ENCODE measurements at places on chromosomes 2 and 18.
A peak's percentile ranks its signal among the peaks of the same experiment; 100 is the strongest.

DNA sequence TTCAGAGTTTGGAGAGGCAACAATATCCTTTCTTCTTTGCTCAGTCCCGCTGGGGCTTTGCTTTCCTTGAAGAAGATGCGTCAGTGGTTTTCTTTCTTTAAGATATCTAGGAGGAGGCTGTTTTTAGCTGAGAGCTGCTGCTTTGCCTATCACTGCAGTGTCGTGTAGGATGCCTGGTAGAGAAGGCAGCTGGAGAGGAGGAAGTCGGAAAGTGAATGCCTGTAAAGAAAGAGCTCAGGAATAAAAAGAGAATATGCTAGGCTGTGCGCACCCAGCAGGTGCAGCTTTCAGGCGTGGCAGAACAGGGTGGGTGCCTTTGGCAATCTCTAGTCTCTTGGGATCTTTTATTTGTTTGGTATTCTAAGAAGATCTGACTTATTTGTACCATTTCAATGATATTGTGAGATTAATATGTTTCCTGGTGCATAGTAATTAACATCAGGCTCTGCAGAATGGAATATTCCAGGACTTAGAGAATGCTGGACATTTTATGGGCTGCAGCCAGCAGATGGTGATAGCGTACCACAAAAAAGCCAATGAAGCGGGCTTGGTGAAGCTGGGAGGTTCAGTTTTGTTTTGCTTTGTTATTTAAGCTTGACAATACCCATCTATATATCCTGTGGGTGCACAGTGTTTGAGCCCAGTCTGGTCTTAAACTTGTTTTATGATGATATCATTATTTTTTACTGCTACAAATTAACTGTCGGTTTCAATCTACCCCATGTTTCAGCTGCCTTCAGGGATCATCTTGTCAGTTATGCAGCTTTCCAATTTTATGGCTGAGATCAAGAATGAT is 34.9 kb downstream of the CAVIN2 start:
- peak; percentile 87 for ATAC-seq

- ATAC-seq: no peak
These were observed 97.5 kb downstream of the GLI2 start for GRCh38 chr2:120833127-120833675.

- no peak for ATAC-seq
These were observed 617.3 kb upstream of the ZEB2 start for GRCh38 chr2:145137211-145137610.

DNA sequence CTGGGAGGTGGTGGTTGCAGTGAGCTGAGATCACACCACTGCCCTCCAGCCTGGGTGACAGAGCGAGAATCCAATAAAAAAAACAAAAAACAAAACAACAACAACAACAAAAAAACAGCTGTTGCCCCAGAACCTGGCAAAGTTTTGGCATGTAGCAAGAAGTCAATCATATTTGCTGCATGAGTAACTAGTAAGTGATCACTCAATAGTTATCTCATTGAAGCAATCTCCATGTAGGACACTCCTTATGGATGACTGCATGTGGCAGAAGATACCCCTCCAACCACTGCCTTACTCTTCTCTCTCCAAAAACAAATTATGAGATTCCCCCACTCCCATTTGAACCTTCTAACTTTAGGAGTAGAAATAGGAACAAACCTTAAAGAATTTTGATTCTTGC is 113.7 kb downstream of the TTC27 start:
- ATAC-seq: no peak

GRCh38 chr2:178072383-178073301 is at the start of gene PDE11A:
Gene PDE11A (minus strand): TSS chr2:178072777. CDS start chr2:178072437, 340 bp downstream.
- peak; percentile 99 for ATAC-seq

DNA sequence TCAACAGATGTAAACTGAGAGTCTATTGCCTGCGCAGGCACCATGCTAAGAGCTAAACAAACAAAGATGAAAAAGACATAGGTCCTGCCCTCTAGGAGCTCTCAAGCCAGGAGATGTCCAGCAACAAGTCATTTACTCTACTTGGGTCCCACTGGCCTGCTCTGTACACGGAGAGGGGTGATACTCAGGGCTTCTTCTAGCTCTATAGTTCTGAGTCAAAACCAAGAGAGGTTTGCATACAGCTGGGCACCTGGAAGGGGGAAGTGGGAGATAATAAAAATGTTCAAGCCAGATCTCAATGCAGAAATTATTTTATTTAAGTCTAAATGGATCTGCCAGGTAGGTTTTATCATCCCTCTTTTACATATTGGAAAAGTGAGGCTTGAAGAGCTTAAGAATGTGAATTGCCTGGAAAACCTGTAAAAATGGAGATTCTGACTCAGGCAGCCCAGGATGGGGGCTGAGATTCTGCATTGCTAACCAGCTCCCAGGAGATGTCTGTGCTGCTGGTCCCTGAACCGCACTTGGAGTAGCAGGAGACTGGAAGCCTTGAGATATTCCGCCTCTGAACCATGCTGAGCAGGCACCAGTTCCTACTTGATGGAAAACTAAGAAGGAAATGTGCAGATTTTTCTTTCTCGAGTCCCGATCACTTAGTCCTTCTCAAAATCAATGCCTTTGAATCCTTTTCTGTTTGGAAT is 201.1 kb downstream of the PRKCE start:
- no peak for ATAC-seq

GRCh38 chr2:136255648-136256461 is 137.9 kb upstream of the CXCR4 start:
- ATAC-seq: no peak

- ATAC-seq: peak; percentile 89
These were observed 151.7 kb upstream of the ZNF521 start for GRCh38 chr18:25503567-25504081.

- ATAC-seq: no peak
These were observed 42.5 kb downstream of the APOB start for GRCh38 chr2:21001225-21001946.

GRCh38 chr2:33214436-33214835 is 262.0 kb upstream of the RASGRP3 start:
- ATAC-seq: no peak

GRCh38 chr2:152055366-152056108 is 43.3 kb downstream of the CACNB4 start:
- no peak for ATAC-seq

GRCh38 chr2:118321432-118322105 is 233.3 kb downstream of the INSIG2 start:
- peak; percentile 11 for ATAC-seq

DNA sequence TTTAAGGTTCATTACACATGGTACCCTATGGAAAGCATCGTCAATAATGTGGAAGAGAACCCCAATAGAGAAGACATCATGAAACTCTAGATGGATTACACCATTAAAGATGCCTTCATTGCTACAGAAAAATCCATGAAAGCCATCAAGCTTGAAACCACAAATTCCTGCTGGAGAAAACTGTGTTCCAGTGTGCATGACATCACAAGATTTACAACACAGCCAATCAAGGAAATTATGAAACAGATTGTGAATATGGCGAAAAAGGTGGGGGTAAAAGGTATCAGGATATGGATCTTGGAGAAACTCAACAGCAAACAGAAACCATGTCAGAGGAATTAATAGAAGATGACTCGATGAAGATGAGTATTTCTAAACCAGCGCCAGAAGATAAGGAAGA is 200.0 kb downstream of the SLC4A10 start:
- ATAC-seq: no peak

GRCh38 chr2:101113441-101114267 is 37.5 kb downstream of the TBC1D8 start:
- ATAC-seq: peak; percentile 65

DNA sequence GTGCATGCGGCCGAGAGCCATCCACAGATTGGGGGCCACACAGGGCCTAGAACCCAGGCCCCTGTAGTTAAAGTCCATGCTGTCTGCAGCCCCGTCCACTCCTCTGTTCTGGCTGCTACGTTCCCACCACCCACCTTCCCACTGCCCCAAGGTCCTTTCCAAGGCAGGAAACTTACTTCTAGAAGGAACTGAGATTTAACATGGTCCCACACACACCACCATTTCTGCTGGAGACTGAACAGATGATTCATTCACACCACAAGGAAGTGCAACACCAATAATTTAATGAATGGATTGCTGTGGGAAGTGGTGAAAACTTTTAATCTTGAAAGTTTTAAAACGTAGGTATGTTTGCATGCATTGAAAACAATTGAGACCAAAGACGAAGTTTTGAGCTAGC is 95.2 kb downstream of the LBH start:
- no peak for ATAC-seq

GRCh38 chr18:55743736-55744135 is 155.7 kb upstream of the TCF4 start:
- ATAC-seq: no peak

DNA sequence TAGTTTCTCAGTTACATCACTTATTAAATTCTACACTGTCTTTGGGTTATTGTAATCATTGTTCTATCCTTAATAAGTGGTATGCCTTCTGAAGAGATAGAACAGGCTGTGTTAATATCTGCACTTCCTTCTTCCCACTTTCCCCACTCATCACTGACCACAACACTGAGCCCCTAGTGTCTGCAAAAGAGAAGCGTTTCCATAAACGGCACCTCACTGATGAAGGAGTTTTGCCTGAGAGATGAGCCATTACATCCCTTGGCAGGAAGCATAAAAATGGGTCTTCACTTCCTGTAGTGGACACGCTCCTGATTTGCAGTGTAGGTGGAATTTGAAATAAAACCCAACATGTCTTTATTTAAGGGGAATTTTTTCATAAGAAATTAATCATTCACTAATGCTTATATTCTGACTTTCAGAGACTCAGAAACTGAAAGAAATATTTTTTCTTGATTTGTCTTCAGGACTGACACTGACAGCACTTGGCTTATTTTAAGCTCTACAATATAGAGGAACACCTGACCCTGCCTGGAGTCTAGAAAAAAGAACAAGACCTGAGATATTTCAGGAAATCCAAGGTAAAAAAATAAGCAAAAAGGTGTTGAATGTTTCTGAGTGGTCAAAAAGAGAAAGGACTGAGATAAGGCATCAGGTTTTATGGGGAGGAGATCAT is 275.3 kb downstream of the RAD51AP2 start:
- no peak for ATAC-seq

DNA sequence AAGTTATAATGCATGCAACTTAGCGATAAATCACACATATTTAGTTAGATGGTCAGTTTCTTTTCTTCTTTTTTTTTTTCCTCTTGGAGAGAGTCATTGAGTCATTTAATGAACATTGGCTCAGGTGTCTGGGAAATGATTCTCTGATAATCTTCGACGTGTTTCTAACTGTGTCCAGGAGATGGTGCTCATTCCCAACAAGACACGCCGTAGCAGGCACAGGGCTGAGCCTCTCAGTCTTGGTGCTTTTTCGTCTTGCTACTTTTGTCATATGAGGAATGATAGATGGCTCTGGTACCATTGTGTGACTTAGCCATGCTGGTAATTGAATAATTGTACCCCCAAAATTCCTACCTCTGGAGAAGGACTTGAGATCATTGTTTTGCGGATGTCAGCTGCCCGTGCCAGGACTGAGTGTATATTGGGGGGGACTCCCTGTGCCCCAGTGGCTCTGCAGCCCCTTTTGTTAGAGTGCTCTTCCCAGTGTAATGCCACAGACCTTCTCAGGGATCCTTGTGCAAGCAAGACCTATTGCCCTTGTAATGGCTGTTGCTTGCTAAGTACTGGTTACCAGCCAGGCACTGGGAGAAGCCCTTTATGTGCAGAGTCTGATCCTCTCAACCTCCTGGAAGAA is 107.6 kb upstream of the CYRIA start:
- ATAC-seq: peak; percentile 92

DNA sequence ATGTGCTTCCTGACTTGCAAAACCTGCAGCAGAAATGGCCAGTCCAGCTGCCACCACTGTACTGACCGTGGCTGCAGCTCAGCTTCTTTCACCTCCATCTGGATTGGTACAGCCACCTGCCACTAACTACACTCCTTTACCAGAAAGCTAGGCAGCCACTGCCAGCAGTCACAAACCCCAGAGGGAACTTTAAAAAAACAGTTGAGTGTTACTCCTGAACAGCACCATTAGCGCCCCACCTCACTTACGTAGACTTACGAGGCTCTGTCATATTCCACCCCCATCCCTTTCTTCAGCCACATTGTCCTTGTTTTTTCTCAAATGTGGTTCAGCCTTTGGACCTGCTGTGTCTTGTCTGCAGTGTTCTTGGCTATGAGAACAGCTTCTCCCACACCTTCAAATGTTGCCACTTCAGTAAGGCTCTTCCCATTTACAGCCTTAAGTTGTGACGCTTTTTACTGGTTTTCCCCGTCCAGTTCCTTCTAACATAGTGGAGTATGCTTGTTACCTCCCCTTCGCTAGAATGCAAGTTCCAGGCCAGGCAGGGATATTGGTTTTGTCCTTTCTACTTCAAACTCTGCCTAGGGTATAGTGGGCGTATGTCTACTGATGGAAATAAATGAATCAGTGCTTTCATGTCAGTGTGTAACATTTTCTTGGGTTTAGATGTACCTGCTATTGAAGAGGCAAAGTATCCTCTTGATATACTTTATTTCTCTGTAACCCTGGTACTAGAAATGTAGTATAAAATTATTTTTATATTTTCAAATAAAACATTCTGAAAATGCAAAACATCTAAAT is 17.0 kb downstream of the HNRNPA3 start:
- peak; percentile 17 for ATAC-seq

DNA sequence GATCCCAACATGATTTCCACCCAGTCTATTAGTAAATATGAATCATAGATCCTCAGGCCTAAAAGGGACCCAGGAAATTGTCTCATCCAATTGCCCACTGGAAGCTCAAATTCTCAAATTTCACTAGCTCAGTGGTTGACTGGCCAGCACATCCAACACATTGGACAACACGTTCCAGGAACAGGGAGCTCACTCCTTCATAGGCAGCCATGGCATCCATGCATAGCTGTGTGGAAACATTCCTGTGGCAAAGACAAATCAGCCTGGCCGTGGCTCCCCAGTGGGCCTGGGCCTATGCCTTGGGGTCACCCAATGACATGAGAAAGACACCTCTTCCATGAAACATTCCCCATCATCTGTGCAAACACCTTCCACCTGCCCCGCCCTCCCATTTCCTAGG is 261.1 kb downstream of the ANAPC1 start:
- ATAC-seq: no peak

DNA sequence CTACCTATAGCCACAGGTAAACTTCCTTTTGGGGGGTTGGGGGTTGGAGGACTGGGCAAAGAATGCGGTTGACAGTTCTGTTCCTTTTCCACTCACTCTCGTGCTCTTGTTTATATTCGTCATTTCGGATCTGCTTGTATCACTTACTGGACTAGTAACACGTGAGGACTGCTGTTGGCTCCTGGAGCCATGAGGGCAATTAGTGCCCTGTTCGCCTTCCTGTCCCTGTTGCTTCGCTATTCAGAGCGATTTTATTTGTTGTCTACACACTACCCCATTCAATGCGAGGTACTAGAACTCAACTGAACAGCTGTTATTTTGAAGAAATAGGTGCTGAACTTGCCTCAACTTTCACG is 1.1 kb downstream of the KCNJ3 start:
- ATAC-seq: no peak

- ATAC-seq: no peak
These were observed 51.9 kb downstream of the REEP1 start for GRCh38 chr2:86285571-86285970.

GRCh38 chr2:104598636-104599035 is 255.3 kb upstream of the POU3F3 start:
- ATAC-seq: no peak

DNA sequence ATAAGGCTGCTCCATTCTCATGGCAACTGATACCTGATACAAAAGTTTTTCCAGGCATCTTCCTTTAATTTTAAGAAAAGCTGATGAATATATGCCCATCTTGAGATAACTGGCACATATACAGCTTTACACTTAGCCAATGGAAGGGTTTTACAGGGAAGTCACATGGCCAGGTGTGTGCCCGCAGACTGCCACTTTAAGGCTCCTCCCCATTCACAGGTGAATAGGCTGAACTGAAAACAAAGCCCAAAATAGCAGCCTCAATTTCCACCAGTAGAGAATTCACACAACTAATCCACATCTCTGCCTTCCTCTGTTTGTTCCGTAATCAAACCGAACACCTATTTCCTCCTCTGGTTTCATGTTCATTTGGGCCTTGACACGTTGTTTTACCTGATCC is 9.8 kb upstream of the ME2 start:
- ATAC-seq: no peak

Data from motor neuron (in vitro differentiated cells).